ENCODE measurements at places on chromosomes 3 and 15.

GRCh38 chr3:150357923-150358607 lies 50.0 kb upstream of the TSC22D2 start:
- no peak for DNase-seq

DNA sequence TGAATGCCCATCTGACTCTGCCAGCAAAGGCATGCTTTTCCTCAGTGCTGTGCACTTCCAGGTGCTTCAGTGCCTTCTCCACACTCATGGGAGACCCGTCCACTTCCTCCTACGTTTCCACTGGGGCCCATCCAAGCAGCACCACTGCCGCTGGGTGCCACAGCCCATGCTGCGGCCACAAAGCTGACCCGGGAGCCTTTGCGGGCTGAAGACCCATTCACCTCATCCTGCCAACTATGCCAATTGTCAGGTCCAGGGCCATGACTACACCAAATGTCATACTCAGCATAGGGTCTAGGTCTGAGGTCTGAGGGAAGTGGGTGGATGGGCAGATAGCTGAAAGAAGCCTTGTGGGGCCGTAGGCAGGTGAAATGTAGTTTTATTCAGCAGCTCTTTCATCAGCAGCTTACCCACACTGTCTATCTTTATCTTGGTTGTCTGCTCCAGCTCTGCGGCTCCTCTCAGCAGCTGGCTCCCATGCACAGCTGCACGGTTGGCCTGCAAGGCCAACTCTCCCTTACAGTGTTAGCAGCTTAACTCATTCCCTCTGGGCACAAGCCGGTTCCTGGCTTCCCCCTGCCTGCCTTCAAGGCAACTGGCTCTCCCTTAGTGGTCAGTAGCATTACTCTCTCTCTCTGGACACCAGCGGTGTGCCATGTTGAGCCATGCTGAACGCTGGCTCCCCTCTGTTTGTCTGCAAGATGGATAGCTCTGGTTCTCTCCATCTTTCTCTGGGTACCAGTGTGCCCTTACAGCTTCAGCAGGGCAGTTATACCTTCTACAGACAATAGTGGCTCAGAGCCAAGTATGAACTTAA lies 63.7 kb upstream of the SIAH2 start:
- DNase-seq = no peak

- no peak for DNase-seq
Observed at GRCh38 chr15:75673426-75674235, 25.9 kb downstream of the SNX33 start.

- DNase-seq = no peak
Observed at GRCh38 chr3:52126036-52126435, 28.2 kb downstream of the POC1A start.

- no peak for DNase-seq
Observed at GRCh38 chr3:115598216-115598615, 25.1 kb upstream of the GAP43 start.

DNA sequence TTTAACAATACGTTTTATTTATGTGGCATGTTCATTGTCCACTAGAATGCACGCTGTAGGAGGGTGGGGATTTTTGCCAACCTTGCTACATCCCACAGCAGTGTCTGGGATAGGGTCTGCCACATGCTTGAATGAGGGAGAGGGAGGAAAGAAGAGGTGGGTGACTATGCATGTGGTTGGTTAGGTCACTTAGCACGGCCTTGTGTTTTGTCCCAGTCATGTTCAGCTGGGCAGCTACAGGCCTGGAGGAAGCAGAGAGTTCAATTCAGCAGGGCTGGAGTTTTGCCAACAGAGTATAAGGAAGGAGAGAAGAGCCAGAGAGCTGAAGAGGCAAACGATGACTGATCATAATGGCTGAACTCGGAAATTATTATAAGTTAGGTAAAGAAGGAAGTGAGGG lies 268.4 kb upstream of the NSMCE3 start:
- no peak for DNase-seq

- DNase-seq = no peak
Observed at GRCh38 chr3:10011631-10012030, 14.6 kb upstream of the FANCD2 start.

GRCh38 chr3:30692498-30693130 lies 86.2 kb downstream of the TGFBR2 start:
- DNase-seq = no peak

- no peak for DNase-seq
Observed at GRCh38 chr3:46900356-46900755, 22.8 kb downstream of the PTH1R start.

GRCh38 chr15:77905301-77905920 lies 172.1 kb downstream of the TBC1D2B start:
- DNase-seq = no peak

GRCh38 chr15:57735891-57736290 lies 29.4 kb downstream of the POLR2M start:
- no peak for DNase-seq

- DNase-seq = no peak
Observed at GRCh38 chr3:69774029-69774428, 34.8 kb downstream of the MITF start.

- DNase-seq = no peak
Observed at GRCh38 chr15:89150287-89150686, 62.0 kb downstream of the ABHD2 start.

DNA sequence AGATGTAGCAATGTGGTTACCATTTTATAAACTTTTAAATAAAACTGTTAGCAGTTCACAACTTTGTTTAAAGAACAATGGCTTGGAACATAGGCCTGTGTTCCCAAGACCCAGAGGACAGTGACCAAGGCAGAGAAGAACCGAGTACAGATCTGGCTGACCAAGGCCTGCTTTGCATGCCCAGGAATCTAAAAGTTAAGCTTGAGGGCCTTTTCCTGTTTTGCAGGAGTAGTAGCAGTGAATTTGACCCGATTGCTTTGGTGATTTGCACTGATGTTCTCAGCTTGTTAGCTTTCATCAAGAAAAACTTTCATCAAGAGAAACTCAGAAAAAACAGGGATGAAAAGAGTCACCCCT lies 9.9 kb downstream of the FILIP1L start:
- no peak for DNase-seq

- DNase-seq = no peak
Observed at GRCh38 chr15:89770041-89770440, 6.1 kb upstream of the MESP2 start.

DNA sequence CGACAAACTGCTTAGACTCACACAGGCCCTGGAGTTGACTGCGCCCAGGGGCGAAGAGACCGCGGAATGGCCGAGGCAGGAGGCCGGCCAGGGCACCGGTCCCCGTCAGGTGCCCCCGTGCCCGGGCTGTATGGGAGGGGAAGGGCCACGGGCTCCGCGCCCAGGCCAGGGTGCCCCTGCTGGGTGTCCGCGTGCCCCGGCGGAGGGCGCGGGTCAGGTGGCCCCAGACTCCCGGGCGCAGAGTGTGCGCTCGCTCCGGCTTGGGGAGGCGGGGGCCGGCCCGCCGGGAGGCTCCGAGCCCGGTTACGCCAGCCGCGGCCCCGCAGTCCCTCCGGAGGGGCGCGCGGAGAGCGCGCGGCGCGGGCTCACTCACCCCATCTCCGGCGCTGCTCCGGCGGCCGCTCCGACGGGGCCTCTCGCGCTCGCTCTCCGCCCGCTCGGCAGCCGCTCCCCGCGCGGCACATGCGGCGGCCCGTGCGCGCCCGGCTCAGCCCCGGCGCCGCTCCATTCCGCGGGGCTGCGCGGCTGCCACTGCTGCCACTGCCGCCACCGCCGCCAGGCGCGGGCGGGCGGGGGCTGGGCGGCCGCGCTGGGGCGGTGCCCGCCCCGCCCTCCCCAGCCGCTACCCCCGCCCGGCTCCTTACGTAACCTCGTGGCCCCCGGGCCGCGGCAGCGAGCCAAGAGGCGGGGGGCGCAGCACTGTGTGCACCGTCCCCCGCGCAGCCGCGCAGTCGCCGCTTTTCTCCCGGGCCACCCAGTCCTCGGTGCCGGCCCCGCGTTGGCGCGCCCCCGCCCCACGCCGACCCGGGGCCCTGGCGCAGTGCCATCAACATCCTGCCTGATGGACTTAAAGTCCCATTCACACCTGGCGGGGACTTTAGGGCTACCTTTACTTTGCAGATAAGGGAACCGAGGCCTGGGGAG lies at the start of gene HOMER2:
TSS of gene HOMER2 (minus strand) at position 563 of the 924 bp plus-strand sequence. CDS start at position 378, 185 bp downstream.
- no peak for DNase-seq

DNA sequence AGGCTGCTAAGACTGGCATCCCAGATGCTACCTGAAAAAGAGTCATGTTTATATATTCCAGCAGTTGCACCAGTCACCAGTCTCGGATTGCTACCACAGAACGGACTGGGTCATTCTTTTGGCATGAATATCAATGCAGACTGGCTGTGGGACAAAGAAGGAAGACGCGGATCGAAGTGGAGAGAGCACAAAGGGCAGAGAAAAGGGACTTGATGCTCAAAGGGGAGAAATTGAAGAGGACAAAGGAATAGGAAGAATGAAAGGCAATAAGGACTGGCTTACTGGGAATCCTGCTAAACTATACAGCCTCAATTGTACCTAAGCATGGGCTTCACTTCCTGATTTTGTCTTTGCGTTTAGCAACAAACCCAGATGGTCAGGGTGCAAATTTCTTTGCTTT lies 15.3 kb upstream of the DIS3L start:
- DNase-seq = no peak

- no peak for DNase-seq
Observed at GRCh38 chr15:41945221-41945620, 27.1 kb downstream of the EHD4 start.

- DNase-seq = no peak
Observed at GRCh38 chr15:25931851-25932250, 68.7 kb upstream of the ATP10A start.

- no peak for DNase-seq
Observed at GRCh38 chr15:73928241-73928579, 1.9 kb downstream of the LOXL1 start.

GRCh38 chr3:194974468-194975135 lies 288.9 kb downstream of the FAM43A start:
- DNase-seq = no peak

DNA sequence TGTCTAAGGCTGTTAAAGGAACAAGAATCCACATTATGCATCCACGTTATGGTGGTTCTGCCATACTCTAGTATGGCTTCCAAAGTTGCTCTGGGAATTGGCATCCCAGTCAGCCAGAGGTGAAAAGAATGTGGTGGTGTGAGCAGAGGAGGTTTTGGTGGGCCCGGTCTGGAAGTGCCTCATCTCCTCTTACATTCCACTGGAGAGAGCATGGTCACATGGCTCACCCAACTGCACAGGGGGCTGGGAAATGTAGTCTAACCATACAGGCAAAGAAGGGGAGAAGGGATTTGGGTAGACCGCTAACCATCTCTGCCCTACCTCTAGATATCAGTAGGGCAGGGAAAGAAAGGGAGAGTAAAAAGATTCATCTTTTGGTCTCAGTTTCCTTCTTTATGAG lies 3.2 kb upstream of the HEG1 start:
- no peak for DNase-seq

GRCh38 chr3:33993631-33994030 lies 195.2 kb downstream of the PDCD6IP start:
- no peak for DNase-seq

- no peak for DNase-seq
Observed at GRCh38 chr3:79724206-79724605, 43.6 kb downstream of the ROBO1 start.

DNA sequence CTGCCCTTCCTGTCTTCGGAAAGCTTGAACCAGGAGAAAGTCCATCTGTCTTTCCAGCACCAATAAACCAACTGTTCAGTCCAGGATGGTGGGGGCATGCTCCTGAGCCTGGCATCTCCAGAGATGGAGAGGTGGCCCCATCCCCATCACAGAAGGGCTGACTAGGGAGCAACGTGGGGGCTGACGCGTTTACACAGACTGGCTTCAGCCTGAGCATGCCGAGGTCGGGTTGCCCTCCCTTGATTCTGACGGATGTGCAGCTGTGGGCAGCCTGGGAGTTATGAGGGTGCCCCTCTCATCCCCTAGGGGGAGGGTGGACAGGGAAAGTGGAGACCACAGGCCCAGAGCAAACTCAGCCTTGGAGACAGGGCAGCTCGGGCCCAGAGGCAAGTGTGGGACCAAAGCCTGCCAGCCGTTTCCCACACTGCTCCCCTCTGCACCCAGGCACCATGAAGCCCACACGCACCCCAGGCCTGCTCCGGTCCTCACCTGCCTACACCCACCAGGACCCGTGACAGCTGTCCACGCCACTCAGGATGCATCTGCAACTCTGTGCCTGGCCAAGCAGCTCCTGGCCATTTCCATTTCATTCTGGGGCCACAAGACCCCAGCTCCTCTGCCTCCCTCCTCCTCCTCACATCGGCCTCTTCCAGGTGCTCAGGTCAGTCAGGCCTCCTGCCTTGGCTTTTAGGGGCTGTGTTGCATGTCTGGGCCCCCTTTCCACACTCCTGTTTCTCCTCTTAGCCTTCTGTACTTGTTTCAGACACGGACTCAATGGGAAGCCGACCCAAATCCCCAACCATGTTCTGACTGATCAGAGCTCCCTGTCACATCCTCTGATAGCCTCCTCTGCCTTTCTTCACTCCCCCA lies 48.2 kb upstream of the SLC41A3 start:
- no peak for DNase-seq

- DNase-seq = peak; percentile 83
Observed at GRCh38 chr3:159804726-159805410, 183.8 kb upstream of the IL12A start.

DNA sequence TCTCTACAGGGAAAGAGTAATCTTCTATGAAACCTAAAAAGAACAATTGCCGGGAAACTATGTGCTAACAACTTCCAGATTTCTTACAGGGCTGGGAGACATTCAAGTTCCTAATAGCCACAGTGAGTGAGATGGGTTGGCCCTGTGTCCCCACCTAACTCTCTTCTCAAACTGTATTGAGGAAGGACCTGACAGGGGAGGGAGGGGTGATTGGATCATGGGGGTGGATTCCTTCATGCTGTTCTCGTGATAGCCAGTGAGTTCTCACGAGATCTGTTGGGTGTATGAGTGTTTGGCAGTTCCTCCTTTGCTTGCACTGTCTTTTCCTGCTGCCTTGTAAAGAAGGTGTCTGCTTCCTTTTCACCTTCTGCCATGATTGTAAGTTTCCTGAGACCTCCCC lies 958.7 kb downstream of the AGBL1 start:
- DNase-seq = no peak

DNA sequence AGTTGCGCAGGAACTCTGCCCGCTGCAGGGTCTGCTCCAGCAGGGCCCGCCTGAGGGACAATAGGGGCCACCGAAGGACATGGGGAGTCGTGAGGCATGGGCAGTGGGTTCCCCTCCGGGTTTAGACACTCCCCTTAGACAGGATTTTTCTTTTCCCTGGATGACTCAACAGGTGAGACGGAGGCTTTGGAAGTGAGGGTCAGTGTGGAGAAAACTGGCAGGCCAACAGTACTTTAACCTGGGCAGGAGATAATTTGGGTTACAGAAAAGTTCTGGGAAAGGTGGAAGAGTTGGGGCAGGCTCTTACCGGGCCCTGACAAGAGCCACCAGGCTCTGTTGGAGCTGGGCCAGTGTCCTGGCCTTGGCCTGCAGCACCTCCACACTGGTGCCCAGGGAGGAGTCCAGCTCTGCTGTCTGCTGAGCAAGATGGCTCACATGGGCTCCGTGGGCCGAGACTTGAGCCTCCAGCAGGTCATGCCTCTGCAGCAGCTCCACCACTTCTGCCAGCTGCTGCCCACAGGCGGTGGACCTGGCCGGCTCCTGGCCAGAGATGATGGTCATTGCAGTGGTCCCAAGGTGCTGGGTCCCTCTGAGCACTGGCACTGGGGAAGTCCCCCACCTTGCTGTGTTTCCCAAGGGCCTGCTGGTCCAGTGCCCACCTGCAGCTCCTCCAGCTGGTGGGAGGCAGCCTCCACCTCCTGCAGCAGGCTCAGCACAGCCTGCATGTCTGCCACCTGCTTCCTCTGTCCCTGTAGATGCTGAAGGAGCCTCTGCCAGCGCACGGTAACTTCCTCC lies 11.0 kb downstream of the SPTBN5 start:
- no peak for DNase-seq
